ENCODE measurements at places on chromosomes 4 and X.

- no peak for DNase-seq
These were observed 28.5 kb upstream of the FGF2 start for GRCh38 chr4:122798101-122798500.

GRCh38 chrX:136619899-136620505 lies 28.0 kb upstream of the CD40LG start:
- DNase-seq, result no peak

GRCh38 chrX:125205133-125205917 lies 114.3 kb upstream of the TEX13C start:
- DNase-seq, result no peak

GRCh38 chr4:54308110-54308509 lies 79.0 kb downstream of the PDGFRA start:
- DNase-seq, result no peak

DNA sequence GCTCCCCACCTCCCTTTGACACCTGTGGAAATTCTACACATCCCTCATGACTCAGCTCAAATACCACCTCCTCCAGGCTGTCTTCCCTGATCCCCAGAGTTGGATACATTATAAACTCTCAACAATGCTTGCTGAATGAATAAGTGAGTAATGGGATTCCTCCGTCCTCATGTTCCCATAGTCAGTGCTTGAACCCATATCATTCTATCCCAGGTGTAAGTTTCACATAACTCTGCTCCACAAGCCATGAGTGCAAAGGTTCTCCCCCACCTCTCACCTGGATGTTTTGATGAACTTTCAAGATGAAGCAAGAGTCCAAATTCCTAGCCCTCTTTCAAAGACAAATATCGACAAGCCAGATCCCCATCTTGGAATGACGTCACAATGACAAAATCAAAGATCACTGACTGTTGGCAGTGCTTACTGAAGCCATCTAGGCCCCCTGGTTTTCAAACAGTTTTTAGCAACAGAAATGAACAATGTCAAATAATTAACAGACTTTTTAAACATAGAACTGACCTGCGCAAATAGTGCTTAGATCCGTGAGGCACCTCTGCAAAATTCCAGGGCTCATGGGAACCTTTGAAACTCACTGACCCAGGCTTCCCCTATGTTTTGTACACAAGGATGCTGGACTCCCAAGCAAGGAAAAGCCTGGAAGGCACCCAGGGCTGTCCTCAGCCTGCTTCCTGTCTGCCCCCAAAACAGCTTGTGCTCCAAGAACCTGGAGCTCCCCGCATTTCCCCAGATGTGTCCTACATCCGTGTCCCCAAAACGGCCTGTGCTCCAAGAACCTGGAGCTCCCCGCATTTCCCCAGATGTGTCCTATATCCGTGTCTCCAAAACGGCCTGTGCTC lies 4.0 kb downstream of the SLC2A9 start:
- no peak for DNase-seq

- no peak for DNase-seq
These were observed 14.0 kb upstream of the KIAA0232 start for GRCh38 chr4:6768539-6768905.

DNA sequence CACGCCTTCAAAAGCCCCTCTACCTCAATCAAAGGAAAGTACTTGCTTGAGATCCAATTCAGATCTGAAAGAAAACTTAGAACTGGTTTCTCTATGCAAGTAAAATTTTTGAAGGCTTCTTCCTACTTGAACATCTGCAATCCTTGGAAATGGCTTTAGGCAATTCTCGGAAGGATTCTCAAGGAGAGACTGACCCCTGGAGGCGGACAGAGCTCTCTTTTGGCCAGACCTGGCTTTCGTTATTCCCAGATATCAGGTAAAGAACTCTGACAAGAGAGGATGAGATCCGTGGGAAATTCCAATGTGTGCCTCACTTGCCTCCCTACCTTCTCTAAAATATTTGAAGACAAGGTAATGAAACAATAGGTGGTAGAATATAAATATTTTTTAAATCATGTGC lies 670.3 kb upstream of the FAM241A start:
- no peak for DNase-seq

GRCh38 chr4:19298998-19299397 lies 952.7 kb upstream of the SLIT2 start:
- DNase-seq, result no peak

GRCh38 chr4:5052204-5052702 lies 973 bp downstream of the STK32B start:
- DNase-seq, result no peak

- DNase-seq, result no peak
These were observed 73.6 kb upstream of the QRFPR start for GRCh38 chr4:121454251-121454979.

GRCh38 chr4:3715855-3716630 lies 50.1 kb upstream of the ADRA2C start:
- no peak for DNase-seq

GRCh38 chr4:36285784-36286480 lies 4.5 kb downstream of the DTHD1 start:
- DNase-seq, result no peak

- no peak for DNase-seq
These were observed 543 bp downstream of the NFXL1 start for GRCh38 chr4:47913861-47914219.

DNA sequence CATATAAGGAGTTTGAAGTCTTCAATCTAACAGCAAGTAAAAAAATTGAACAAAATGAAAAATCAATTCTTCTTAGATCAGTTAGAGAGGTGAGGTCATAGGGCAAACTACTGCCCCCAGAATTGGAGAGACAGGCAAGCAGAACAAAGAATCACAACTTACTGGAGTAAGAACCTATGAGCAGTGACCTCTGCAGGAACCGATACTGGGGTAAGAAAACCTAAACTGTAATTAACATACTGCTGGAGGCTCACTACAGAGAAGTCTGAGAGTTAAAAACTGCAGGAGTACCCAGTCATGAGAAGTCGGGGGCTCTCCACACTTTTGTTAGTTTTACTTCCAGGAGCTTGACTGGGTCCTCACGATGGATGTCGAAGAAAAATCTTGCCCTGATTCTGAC lies 16.0 kb downstream of the CLDN22 start:
- DNase-seq, result no peak

DNA sequence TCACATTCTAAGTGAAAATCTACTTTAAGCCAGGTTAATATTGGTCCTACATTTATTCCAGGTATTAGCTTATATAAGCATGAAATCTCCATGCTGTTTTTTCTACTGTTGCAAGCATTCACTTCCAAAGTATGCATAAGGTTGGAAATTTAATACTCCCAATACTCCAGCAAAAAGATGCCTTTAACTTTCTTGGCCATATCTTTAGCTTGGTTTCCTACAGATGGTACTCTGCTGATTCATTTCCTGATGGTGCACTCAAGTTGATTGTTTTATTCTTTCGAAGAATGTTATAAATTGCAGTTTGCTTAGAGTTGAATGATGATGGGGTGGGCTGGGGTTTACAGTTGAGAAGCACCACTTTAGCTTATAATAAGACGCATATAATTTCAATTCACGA lies 330.2 kb downstream of the PTTG2 start:
- no peak for DNase-seq

- no peak for DNase-seq
These were observed 246.3 kb downstream of the PPP3CA start for GRCh38 chr4:101101072-101101471.

DNA sequence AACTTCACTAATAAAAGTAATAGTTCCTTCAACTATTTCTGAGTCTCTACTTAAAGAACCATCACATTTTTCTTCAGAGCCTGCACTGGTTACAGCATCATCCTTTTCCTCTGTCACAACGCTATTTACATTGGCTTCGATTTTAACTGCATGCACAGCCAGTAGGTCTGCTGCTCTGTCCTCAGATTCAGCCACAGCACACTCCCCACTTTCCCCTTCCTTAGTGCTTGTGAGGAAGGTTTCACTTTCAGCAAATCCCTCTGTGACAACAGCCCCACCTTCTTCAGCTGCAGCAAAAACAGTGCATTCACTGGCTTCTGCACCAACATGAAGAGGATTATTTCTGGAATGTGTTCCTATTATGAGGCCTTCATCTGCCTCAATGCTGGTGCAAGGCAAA lies 25.7 kb downstream of the BOD1L1 start:
- DNase-seq, result no peak

GRCh38 chrX:47078129-47079043 lies at the start of gene RGN:
Gene RGN (plus strand): TSS chrX:47078443. CDS start chrX:47081145, 2,702 bp downstream.
- no peak for DNase-seq

- no peak for DNase-seq
These were observed 125.0 kb downstream of the SPCS3 start for GRCh38 chr4:176444741-176445140.

DNA sequence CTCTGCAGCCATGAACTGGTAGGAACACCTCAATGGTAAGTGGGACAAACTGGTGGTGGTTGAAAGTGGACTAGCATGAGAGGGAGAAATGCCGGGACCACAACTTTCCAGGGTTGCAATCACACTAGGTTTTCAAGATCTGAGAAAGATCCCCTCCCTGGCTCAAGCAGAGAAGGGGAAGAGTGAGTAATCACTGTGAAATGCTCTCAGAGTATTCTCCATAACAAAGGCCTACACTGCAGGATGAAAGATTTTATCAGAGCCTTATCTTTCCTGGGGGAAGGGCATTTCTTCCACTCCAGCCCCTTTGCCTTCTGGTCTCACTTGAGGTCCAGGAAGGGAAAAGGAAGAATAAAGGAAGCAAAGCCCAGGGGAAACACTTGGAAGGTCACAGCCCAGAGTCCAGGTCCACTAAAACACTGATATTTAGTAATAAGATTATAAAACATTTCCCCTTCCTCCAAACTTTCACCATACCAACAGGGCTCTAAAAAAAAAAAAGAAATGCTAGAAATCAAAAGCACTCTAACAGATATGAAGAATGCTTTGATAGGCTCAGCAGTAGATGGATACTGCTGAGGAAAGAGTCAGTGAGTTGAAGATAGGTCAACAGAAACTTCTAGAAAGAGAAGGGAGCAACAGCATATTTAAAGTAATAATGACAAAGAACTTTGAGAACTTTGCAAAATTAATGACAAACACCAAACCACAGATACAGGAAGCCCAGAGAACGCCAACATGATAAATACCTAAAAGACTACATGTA lies 95.9 kb downstream of the WDFY3 start:
- no peak for DNase-seq

DNA sequence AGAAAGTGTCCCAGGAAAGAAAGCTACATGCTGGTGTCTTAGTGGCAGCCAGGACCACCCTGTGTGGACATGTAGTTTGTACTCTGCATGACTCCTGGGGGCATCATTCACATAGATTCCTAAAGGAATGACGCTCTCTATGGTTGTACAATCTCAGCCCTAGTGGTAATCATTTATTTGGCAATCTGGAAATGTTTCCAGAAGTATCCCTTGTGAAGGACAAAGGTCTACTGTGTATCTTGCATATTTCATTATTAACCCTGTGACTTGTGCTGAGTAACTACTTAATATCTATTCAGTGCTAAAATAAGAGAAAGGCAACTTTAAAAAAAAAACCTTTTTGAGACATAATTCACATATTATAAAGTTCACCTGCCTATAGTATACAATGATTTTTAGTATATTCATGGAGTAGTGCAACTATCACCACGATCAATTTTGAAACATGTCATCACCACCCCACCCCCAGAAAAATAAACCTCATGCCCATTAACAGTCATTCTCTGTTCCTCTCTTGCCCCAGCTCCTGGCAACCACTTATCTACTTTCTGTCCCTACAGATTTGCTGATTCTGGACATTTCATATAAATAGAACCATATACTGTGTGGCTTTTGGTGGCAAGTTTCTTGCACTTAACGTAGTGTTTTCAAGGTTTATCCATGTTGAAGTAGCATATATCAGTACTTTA lies 51.7 kb downstream of the SHROOM3 start:
- no peak for DNase-seq

GRCh38 chr4:170691168-170691567 lies 601.4 kb upstream of the AADAT start:
- no peak for DNase-seq

DNA sequence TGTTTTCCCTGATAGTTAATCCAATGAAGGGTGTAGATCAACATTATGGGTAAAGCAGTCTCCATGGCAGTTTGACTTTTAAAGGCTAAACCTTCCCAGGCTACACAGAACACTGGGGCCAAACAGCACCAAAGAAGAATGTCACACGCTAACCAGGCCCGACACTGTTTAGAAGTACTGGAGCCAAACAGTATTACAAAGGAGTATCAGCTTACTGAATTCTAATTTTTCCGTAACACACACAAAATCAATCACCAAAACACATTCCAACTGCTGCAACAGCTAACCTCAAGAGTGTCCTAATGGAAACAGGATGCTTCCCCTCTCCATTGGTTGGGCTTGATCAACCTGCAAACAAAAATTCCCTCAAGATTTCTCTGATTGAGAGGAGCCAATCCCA lies 783.5 kb downstream of the PCDH18 start:
- no peak for DNase-seq

- no peak for DNase-seq
These were observed 215.8 kb upstream of the RASGEF1B start for GRCh38 chr4:81687471-81687870.

GRCh38 chr4:111754003-111754402 lies 391.3 kb upstream of the FAM241A start:
- DNase-seq, result no peak

DNA sequence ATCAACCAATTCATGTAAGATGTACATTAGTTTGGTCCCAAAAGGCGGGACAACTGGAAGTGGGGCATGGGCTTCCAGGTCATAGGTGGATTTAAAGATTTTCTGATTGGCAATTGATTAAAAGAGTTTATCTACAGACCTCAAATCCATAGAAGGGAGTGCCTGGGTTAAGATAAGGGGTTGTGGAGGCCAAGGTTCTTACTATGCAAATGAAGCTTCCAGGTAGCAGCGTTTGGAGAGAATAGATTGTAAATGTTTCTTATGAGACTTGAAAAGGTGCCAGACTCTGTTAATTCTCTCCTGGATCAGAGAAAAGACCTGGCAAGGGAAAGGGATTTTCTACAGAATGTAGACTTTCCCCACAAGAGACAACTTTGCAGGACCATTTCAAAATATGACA lies 2.4 kb downstream of the MGST2 start:
- no peak for DNase-seq

GRCh38 chr4:125317525-125317877 lies 2.7 kb downstream of the FAT4 start:
- DNase-seq, result no peak

GRCh38 chr4:93888308-93888707 lies 59.8 kb downstream of the ATOH1 start:
- DNase-seq, result no peak

- no peak for DNase-seq
These were observed 1003.6 kb downstream of the FAT4 start for GRCh38 chr4:126318376-126318775.

DNA sequence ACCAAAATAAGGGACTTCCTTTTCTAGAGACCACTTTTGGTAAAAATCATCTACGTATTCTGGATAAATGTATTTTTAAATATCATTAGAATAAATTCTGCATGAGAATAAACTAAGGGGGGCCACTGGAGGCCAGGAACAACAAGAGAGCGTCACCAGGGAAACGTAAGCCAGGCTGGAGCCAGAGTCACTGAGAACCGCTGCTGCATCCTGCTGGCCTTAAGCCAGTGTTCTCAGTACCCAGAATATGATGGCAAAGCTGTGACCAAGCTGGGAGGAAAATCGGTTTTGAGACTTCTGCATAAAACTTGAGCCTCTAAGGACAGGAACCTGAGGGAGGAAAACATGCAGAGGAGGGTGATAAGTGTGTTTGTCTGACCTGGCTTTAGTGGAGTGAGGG lies 63.0 kb upstream of the FAM9A start:
- no peak for DNase-seq

- no peak for DNase-seq
These were observed 25.5 kb upstream of the FAM9C start for GRCh38 chrX:13069771-13070416.

Data from stimulated activated CD4-positive, alpha-beta T cell treated with anti-CD3 and anti-CD28 coated beads, Interleukin-1b, Interleukin-23, amount 100 ng/mL, for 1 hour (primary cell).